ENCODE measurements at places on chromosomes 12 and 14. TPM values are rescaled to one million over a fixed set of nuclear protein-coding genes. Genes with fewer than 3 reads are reported as not detected.

Gene CYP46A1
- 10.8 TPM for total RNA-seq

Gene SLC5A8
- total RNA-seq = not detected

Gene DHRS1
- total RNA-seq = 35.6 TPM

Gene OR4K5
- total RNA-seq = not detected

Gene AMN
- 6.4 TPM for total RNA-seq

Gene NELL2
- 0.85 TPM for total RNA-seq

Gene EFS
- total RNA-seq = not detected

Gene PPHLN1
- 95.3 TPM for total RNA-seq

Gene CACNA2D4
- not detected for total RNA-seq

Gene RAD51AP1
- total RNA-seq = 69.2 TPM

Gene OTX2
- not detected for total RNA-seq

Data from OCI-LY7 (cell line).